Tongue (tissue), 3 donors: ENCODE measurements at places on chromosomes 1 and 21.

GRCh38 chr1:186626356-186626932, 53.8 kb downstream of the PTGS2 start:
- no peak for DNase-seq

- DNase-seq, result no peak
Measured at GRCh38 chr21:42864286-42864685, 15.1 kb downstream of the WDR4 start.

DNA sequence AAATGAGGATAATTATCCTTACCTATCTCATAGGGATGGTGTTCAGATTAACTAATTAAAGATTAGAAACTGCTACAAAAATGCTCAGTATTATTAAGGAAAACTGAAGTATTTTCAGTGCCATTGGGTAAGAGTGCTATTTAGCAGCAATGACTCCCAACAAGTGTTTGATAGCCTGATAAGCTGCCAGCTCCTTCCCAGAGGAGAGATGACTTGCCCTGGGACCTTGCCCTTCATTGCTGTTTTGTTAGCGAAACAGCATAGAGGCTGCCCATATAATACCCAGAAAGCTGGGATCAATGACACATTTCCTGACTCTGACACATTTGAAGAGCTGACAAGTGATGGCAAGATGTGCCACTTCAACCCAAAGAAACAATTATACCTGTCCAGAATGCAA, 592.2 kb downstream of the ADGRL2 start:
- no peak for DNase-seq

GRCh38 chr1:38222891-38223290, 176.3 kb upstream of the POU3F1 start:
- no peak for DNase-seq

DNA sequence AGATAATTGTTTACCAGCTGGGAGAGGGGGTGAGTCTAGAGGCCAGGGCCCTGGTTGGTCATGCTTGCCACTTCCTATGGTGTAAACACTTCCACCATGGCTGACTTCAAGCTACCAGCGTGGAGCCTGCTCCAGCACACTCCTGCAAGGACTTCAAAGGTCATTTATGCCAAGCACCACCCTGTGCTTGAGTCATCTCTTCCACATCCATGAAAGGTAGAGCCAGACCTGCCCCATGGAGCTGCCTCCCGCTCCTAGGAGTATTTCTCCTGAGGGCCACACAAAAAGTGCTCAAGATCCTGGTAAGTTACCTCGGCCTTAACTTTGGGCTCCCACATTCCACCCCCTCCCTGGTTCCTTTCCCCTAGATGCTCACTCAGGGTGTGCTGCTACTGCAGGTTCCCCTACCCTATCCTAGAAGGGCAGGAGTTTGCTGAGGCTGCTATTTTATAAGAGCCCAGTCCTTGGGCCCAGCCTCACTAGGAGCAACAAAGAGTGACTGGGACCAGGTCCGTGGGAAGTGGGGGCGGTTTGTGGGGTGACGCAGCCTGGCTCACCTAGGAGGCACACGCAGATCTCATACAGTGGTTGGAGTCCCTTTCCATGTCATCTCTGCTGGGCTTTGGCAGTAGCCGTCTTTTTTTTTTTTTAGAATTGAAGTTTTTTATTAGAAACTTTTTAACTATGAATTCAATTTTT, 2.4 kb downstream of the RAB7B start:
- DNase-seq, result no peak

- no peak for DNase-seq
Measured at GRCh38 chr1:239418681-239419080, 32.3 kb downstream of the CHRM3 start.

- DNase-seq, result no peak
Measured at GRCh38 chr1:68268896-68269483, 36.7 kb upstream of the WLS start.

GRCh38 chr1:56831871-56832693, 12.9 kb upstream of the FYB2 start:
- peak; percentile 93 for DNase-seq

DNA sequence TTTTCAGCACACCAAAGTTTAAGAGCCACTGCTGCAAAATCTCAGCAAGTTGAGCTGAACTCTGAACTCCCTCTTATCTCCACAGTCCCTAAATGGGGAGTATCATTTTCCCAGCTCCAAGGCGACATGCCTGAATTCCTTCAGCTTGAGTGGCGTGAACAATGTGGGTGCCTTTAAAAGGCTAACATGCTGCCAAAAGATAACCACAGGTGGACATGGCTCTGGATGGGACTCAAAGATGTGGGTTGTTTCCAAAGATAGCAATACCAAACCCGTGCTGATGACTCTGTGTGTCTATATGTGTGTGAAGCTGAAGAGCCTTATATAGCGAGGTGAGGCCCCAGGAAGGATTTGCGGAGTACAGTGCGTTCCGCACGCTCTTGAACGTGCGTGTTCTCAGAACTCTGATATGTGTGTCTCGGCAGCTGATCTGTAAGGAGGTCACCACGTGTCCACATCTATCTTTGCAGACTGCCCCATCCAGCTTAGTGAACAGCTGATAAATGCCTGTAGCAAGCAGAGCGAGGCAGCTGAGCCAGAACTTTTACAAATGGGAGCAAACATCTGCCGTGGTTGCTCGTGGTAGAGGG, 189.2 kb downstream of the DYRK1A start:
- DNase-seq, result peak; percentile 91

- no peak for DNase-seq
Measured at GRCh38 chr1:85830837-85831236, 122.6 kb upstream of the ZNHIT6 start.

DNA sequence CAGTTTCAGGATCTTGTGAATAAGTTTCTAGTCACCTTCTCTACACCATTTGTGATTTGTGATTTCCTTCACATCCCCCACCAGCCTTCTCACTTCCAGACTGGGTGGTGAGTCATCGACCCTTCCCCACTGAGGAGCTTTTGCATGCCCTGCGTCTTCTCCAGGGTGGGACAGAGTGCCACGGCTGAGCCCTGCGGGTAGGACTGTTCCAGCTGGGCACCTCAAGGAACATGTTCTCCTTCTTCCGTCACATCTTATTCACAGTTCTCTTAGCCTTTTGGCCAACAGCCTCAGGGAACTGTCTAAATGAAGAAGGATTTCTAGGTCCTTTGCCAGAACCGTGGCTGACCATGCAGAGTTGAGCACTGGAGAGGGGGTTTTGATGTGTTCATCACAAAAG, 116.5 kb downstream of the TMEM53 start:
- DNase-seq, result no peak

DNA sequence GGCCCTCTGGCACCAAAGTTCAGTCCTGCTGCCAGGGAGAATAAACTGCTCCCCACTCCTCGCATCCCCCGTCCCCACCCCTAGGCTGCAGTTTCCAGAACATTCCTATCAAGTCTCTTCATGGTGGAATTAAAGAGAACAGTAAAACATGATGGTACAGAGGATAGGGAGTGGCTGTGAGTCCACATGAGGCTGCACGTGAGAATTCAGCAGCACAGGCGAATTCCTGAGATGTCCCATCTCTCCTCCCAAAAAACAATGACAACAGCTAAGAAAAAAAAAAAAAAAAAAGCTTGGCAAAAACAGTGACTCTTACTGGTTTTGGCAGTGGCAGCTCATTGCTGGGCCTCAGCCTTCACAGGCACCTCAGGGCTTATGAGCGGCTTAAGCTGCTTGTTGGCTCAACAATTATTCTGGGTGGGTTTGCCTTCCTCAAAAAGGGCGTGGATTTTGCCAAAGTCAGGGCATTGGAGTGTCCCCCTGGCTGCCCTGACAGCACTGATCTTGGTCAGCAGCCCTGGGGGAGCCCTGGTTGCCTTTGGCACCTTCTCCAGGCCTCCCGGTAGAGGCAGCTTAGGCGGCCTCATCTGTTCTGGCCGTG, 5.7 kb upstream of the IFFO2 start:
- peak; percentile 58 for DNase-seq

- peak; percentile 35 for DNase-seq
Measured at GRCh38 chr1:165403835-165404482, 41.0 kb downstream of the RXRG start.

DNA sequence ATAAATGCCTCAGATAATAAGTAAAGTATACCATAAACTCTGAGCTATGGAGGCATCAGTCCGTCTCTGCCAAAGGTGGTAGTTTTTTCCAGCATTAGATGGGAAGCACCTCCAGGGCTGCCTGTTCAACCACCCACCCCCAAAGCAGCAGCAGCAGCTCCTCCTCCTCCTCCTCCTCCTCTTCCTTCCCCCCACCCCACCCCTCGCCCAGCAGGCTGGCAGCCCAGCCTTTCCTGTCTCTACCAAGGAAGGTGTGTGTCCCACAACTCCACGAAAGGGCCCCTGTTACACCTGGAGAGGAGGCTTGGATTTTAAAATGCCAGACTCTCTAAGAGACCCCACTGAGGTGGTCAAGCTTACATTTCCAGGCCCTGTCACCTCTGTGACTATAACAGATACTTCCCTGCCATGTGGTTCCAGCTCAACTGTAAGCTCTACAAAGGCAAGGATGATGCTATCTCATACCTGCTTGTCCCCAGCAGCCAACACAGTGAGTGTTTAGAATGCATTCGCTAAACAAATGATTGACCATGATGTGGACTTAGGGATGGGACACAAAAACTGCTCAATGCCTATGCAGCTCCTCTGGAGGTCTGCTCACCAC, 76.7 kb downstream of the GFI1 start:
- DNase-seq, result no peak

GRCh38 chr1:39405358-39405757, 86.1 kb upstream of the BMP8A start:
- peak; percentile 61 for DNase-seq

GRCh38 chr1:46616277-46617107, at the start of gene MOB3C:
MOB3C (minus strand) TSS chr1:46616811; CDS start chr1:46613321, 3,490 bp downstream.
- peak; percentile 90 for DNase-seq

DNA sequence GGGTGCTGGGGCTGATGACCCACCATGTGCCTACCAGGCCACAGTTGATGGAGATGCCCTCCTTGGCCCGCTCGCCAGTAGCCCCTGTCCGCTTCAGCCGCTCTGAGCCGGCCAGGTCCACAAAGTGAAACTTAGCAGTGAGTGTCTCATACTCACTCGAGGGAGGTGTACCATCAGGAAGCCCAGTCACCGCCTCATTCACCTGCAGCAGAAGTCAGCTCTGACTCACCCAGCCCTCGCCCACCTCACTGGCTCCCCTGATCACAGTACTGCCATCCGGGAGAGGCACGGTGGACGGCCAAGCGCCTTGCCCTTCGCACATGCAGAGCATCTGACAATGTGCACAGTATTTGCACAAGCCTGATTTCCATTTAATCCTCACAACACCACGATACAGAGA, 18.8 kb downstream of the KIF21B start:
- DNase-seq, result no peak

DNA sequence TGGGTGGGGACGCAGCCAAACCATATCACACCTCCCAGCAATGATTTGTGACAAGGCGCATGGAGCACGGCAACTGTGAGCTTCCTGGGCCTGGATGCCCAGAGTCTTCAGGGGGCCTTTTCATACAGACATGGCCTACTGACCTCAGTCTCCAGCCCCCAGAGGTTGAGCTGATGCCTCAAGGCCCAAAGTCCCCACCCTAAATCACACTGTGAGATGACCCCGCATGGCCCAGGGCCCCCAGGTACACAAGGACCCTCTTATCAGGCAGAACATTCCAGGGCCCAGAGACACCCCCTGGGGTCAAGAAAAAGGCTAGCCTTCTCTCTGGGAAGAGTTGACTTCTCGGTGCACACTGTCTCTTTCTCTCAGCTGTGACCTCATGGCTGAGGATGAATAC, 179.7 kb upstream of the C1orf174 start:
- DNase-seq, result no peak

DNA sequence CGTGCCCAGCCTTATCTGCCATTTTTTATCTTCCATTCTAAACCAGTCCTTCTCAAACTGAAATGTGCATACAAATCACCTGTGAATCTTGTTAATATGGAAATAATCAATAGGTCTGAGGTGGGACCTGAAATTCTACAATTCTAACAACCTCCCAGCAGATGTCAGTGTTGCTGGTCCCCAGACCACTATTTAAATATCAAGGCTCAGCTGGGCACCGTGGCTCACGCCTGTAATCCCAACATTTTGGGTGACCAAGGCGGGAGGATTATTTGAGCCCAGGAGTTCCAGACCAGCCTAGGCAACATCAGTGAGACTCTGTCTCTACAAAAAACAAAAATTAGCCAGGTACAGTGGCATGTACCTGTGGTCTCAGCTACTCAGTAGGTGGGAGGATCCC, 4.1 kb downstream of the UQCRHL start:
- peak; percentile 37 for DNase-seq

GRCh38 chr1:179077396-179077795, 4.5 kb upstream of the TOR3A start:
- DNase-seq, result no peak

DNA sequence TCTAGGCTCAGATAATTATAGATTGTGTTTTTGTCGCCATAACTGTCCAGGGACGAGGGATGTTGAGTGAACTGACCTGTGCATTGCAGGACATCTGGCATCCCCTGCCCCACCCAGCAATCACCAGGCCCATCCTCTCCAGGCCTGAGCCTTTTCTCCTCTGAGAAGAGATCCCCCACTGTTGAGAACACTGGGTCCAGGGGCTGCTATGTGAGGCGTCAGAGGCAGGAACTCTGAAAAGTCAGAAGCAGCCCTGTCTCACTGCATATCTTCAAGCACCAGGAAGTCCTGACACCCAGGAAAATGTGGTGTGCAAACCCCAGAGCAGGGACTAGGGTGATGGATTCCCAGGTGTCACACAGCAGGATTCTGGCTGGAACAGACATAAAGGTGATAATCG, 17.1 kb upstream of the ACBD3 start:
- DNase-seq, result no peak

GRCh38 chr21:21196087-21196486, 197.9 kb downstream of the NCAM2 start:
- DNase-seq, result no peak

- no peak for DNase-seq
Measured at GRCh38 chr1:244804841-244805240, 30.6 kb upstream of the COX20 start.

DNA sequence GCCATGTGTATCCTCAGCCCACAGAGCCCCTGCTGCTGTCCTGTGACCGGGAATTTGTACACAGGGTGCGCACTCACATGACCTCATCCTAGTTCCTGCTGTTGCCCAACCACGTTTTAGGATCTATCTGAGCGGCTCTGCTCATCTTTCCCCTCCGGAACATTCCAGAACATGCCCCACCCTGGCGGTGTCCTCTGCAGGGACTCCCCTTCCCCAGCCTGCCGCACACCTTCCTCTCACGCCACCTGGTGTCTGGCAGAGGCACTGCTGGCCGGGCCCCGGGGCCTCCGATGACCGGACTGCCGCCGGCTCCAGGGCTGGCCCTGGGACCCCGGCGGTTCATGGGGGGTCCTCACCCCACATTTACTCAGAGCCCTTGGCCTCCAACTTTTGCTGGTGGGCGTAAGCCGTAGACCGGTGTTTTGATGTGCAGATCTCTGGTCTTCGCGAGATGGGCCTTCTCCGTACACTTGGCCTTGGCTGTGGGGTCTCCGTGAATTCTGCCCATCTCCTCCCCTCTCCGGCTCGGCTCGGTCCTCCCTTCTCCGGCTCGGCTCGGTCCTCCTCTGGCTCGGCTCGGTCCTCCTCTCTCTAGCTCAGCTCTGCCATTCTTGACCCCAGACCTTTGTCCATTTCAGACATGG, 29.5 kb downstream of the ARHGEF16 start:
- DNase-seq, result peak; percentile 58

DNA sequence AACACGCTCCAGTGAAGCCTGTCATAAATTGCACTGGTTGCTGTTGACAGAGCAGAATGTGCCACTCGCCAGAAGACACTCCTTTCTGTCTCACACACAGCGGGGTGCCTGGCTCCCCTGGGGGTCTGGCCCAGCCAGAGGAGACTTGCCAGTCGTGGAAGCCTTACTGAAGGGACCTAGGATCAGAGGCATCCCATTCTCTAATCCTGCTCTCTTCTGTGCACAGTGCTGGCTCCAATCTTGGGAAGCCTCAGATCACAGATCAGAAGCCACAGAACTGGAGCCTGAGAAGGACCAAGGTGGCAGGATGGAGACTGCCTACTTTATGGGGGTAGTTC, 1.4 kb downstream of the SLC9A1 start:
- no peak for DNase-seq
